COR-L47 (cell line): ENCODE measurements at places on chromosomes 1 and 21.

DNA sequence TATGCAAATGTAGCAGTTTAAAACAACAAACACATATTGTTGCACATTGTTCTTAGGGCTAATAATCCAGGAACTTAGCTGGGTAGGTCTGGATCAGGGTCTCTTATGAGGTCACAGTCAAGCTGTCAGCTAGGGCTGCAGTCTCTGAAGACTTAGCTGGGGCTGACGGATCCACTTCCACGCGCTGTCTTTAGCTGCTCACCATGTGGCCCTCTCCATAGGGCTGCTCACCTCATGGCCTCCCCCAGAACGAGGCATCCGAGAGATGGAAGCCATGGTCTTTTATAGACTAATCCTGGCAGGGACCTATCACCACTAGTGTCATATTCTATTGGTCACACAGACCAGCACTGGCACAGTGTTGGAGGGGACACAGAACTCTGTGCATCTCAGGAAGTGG lies 8.7 kb upstream of the OXCT2 start:
- DNase-seq: no peak

GRCh38 chr1:26483980-26484379 lies 11.7 kb downstream of the HMGN2 start:
- no peak for DNase-seq

DNA sequence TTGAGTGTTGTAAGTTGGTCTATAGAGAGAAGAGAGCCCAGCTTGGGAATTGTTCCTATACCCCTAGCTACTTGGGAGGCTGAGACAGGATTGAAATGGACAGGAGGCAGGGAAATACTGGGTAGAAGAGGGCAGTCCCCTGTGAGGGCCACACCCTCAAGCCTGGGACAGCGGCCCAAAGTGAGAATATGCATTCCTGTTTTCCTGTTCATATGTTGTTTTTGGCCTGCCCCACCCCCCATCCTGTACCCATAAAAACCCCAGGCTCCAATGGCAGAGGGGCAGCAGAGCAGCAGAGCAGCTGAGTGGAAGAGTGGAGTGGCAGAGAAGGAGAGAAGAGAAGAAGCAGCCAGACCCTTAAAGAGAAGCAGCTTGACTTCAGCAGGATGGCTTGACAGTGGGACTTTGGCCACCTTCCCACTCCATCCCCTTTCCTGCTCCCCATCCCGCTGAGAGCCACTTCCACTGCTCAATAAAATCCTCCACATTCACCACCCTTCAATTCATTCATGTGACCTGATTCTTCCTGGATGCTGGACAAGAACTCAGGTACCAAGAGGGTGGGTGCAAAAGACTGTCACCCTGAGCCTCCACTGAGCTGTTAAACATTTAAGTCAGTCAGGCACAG lies 70.6 kb upstream of the PUM1 start:
- DNase-seq: no peak

- no peak for DNase-seq
Observed at GRCh38 chr1:95562230-95562629, 328.2 kb downstream of the RWDD3 start.

- no peak for DNase-seq
Observed at GRCh38 chr1:96980448-96980847, 258.9 kb downstream of the PTBP2 start.

DNA sequence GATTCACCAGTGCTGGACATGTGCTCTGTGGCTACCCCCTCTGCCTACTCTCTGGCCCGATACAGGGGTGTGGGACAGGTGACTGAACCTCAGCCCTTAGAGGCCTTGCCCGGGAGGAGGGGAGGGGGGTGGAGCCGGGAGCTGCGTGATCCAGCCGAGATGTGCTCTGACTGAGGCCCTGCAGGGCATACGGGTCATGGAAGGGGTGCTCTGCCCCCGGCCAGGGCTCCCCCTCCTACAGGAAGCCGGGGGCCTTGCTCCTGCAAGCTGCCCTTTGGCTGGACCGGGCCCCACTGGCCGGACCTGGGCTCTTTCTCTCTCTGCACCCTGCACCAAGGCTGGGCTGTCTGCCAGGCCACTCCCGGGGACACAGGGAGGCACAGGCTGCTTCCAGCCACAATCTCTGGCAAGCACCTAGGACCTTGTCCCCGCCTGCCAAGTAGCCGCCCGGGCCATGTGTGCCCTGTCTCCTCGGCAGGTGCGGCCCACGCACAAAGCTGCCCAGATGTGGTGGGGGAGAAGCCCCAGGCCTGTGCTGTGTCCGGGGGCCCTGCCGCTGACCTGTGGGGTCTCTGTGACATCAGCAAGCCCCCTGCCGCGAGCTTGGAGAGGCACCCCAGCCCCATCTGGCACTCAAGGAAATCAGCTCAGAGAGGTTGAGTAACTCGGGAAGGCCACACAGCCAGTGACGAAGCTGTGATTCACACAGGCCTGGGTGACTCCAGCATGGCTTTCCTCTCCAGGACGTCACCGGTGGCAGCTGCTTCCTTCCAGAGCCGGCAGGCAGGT lies 1.5 kb downstream of the SCNN1D start:
- no peak for DNase-seq

- no peak for DNase-seq
Observed at GRCh38 chr1:36735939-36736730, 253.4 kb upstream of the CSF3R start.

DNA sequence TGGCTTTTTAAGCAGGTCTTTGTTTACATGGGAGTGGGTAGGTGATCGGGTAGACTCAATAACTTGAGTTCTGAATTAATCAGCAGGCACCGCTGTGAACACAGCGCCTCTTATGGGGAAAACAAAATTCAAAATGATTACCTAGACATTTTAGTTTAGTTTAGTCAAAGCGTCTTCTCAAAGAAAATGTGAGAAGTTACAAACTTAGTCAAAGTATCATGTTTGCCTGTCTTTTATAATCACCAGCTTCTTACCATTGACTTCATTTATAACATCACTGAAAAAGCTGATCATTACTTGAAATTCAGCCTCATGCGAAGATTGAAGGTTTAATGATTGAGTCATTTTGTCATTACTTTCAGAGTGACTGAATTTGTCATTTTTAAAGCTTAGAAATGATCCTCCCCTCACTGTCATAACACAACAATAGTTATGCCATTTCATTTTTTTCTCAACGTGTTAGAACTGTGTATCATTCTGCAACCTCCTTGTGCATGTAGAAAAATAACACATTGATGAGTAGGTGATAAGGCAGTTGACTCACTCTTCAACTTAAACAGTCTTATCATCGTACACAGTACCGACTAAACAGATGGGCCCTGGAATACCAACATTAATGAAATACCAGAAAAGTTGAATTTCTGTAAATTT lies 188.5 kb downstream of the NFIA start:
- DNase-seq: no peak

DNA sequence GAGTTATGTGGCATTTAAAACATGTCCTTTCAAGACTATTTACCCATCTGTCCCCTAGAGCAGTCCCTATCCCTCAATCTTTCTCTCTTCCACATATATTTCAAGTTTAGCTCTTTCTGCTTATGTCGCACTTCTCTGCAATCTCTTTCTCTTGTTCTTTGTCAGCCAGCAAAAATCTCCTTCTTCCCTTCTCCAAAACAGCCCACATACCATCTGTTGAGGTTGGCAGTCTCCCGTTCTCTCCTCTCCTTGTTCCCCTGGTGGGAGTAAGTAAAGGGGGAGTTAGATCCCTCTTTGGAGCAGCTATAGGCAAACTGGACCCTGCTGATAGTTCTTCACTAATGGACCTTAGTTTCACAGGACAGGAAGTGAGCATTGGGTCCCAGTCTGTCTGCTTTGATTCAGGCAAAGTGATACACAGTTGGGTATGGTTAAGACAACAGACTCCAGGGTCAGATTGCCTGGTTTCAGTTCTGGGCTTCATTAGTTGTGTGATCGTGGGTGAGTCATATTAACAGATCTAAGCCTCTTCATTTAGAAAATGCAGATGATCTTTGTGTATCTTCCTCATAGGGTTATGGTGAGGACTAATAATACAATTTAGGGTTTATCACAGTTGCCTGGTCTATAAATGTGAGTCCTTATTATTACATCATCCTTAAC lies 19.7 kb downstream of the BRINP2 start:
- DNase-seq: no peak

DNA sequence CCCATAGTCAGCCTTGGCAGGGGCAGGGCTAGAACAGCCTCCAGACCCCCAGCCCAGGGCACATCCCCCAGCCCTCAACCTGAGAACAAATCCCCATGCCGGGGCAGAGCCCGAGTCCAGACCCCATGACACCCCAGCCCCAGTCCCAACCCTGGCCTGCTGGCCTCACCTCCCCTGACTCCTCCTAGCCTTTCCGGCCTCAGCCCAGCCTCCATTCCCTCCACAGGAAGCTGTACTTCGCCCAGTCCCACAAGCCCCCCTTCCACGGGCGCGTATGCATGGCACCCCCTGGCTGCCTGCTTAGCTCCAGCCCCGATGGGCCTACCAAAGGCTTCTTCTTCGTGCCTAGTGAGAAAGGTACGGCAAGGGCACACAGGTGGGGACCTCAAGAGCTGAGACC lies 50.4 kb downstream of the DISP3 start:
- DNase-seq: no peak

DNA sequence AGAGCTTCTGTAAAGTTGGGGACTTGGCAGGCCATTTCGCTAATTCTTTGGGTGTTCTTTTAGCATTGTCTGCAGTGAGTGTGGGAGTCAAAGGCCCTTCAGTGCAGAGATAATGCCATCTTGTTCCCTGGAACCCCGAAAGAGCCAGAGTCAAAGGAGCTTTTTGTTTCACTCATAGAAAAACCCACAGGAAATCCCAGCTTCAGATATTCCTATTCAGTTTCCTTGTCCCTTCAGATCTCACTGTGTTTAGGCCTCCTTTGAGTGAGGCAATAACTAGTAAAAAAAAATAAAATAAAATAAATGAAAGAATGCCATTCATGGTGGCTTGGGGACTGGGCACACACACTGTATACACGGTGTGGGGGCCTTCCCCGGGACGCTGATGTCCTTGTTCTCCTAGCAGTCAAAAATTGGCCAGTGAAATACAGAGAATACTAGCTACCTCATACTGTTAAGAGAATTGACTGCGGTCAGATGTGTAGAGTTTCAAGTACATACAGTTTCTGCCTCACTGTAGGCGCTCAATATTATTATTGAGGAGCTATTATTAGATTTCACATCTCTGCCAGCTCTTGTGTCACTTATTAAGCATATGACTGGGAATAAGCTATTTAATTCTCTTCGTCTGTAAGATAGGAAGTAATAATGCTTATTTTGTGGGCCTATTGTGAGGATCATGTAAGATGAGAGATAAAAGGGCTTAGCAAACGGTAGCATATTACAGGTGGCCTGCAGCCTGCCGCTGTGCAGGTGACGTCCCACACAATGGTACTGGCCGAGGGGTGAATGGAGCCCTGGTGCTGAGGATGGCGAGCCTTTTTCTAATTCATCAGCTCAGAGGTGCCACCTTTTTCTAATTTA lies 16.7 kb downstream of the DISC1 start:
- no peak for DNase-seq

GRCh38 chr1:26378088-26378878 lies 5.7 kb upstream of the ZNF683 start:
- DNase-seq: no peak

GRCh38 chr21:42565206-42565810 lies 51.7 kb downstream of the SLC37A1 start:
- no peak for DNase-seq

- DNase-seq: no peak
Observed at GRCh38 chr1:219149953-219150352, 23.7 kb upstream of the LYPLAL1 start.

DNA sequence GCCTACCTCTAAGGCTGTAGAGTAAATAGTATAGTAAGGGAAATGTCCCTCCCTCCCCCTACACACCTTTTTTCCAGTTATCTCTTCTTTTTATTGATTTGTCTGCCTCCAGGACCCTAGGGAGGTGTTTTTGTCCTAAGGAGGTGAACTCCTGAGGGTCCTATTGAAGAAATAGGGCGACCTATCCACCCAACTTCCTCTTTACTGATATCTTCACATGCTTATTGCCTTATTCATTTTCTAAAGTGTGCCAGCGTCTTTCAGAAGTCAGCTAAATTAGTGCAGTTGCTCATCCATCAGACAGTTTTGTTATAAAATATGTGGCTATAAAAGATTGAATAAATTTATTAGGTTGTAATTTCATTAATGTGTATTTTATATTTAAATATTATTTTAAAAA lies 5.9 kb downstream of the BACH1 start:
- DNase-seq: no peak

DNA sequence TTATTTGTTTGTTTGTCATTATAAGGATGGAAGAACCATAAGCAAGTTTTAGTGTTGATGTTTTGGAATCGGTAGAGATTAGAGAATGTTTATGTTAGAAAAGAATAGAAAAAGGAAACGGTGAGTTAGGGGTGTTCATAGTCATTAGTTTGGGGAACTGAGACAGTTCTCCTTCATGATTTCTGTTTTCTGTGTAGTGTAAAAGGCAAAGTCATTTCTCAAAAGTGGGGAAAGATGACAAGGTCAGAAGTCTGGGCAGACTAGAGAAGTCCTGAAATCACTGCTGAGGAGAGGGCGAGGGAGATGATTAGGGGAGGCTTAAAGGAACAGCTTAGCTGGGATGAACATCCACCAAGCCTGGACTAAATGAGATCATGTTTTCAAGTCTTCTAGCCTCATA lies 498.9 kb downstream of the TTLL7 start:
- DNase-seq: no peak

DNA sequence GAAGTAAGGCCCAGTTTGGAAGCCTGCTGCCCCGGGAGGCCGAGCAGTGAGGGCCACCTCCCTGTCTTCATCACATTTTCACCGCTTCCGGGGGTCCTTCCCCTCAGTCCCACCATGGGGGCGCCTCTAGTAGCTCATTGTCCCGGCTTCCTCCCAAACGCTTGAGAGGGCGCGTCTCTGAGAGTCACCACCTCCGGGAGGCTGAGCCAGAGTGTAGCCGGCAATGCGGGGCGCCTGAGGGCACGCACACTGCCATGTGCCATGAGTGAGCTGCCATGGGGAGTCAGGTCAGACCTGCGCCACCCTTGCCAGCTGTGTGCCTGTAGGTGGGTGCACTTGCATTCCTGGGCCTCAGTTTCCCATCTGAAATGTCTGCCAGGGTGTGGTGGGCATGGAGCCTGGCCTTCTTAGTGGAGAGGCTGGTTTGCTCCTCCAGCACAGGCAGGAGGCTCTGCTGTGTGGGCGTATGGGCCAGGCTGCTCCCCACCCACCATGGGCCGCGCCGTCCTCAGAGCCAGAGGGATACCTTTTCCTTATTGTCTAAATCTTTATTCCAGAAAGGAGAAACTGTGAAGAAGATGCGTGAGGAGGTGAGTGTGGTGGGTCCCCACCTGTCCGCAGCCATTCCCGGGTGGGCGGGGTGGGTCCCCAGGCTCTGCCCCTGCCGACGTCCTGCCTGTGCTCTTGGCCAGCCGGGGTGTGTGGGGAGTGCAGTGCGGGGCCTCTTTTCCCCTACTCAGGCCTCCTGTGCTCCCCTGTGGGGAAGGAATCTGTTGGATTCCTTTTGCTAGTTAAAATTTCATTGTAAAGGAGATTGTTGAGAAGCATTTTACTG lies 81.3 kb upstream of the COL6A1 start:
- no peak for DNase-seq
